ENCODE measurements at places on chromosomes 4 and X.

GRCh38 chrX:10507876-10508275 is 112.5 kb downstream of the MID1 start:
- DNase-seq, result no peak

GRCh38 chr4:113007151-113007550 is 42.3 kb upstream of the ANK2 start:
- DNase-seq, result no peak

GRCh38 chr4:123418351-123418931 is 21.8 kb downstream of the SPRY1 start:
- no peak for DNase-seq

GRCh38 chr4:98687876-98688275 is 29.5 kb upstream of the TSPAN5 start:
- DNase-seq, result no peak

DNA sequence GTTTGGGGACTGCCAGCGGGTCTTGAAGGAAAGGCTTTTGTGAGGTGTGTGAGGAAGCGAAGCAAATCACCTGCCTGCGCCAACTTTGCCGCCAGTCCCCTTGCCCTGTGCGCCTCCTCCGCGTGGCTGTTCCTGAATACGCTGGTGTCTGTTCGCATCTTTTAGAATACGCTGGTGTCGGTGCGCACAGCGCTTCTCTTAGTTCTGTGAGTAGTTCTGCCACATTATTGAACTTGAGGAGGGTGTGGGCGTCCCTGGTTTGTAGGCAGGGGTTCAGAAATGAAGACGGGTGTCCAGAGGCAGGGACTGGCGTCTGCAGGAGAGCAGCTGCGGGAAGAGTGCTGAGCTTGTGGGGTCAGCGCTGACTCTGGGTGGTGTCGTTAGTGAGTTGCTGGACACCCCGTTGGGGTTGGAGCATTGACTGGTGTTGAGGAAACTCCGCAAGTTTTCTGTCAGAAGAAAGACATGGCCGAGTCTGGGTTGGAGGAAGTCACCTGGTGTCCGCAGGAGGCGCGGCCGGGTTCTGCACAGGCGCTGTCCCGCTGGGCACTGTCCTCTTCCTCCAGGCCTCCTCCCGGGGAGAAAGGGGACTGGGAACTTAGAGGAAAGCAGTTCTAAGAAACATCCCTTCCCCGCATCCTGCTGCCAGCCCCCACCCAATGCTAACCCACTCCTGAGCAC is 930 bp downstream of the ZNF718 start:
- no peak for DNase-seq

GRCh38 chr4:108382751-108383150 is 214.0 kb upstream of the LEF1 start:
- DNase-seq, result no peak

GRCh38 chr4:10816571-10816970 is 132.0 kb upstream of the CLNK start:
- DNase-seq, result no peak

DNA sequence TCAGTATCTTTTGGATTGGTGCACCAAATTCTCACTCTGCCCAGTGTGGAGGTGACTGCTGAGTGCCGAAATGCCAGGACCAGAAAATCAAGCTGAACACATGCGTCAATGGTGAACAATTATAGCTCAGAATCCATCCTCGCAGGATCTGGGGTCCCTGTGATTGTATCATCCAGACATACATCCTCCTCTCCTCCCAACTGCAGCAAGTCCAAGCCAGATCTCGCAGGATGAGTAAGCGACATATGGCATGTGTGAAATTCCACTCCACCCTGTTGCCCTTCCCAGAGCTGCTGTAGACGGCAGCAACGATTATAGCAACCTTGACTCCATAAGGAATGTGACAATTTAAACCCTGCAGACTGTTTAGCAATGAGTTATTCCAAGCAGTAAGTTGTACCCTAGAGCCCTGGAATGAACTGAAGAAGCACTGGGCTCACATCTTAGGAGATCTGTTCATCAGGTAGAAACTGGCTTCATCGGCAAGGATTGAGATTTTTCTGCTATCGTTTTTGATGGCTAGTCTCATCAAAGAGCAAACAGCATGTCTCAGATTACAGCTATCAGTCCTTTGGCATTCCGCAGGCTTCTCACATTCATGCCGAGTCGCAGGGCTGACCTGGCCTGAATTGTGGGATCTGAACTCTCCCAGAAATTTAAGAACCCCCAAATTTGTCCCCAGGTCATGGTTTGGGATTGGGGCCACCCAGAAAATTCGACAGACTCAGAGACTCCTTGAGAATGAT is 35.5 kb upstream of the SORBS2 start:
- no peak for DNase-seq

- no peak for DNase-seq
These were observed 22.5 kb upstream of the FBXW7 start for GRCh38 chr4:152558396-152558795.

- no peak for DNase-seq
These were observed 8.8 kb upstream of the NKX6-1 start for GRCh38 chr4:84507941-84508340.

DNA sequence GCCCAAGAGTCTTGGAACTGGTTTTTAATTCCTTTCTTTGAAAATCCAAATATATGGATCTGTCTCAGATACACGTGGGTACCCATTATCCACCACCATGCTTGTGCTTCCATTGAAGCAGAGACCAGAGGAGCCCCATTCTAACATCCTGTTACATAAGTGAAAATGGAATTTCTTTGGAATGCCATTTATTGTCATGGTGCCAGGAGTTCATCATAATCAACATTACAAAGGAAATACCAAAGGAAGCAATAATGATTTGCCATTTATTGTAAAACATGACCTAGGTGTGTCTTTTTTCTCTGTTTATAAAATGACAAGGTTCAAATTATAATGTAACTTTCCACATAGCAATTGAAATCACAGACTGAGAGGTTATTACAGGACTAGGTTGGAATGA is 61.7 kb downstream of the PALLD start:
- no peak for DNase-seq

GRCh38 chr4:41124916-41125548 is 89.3 kb downstream of the APBB2 start:
- no peak for DNase-seq

DNA sequence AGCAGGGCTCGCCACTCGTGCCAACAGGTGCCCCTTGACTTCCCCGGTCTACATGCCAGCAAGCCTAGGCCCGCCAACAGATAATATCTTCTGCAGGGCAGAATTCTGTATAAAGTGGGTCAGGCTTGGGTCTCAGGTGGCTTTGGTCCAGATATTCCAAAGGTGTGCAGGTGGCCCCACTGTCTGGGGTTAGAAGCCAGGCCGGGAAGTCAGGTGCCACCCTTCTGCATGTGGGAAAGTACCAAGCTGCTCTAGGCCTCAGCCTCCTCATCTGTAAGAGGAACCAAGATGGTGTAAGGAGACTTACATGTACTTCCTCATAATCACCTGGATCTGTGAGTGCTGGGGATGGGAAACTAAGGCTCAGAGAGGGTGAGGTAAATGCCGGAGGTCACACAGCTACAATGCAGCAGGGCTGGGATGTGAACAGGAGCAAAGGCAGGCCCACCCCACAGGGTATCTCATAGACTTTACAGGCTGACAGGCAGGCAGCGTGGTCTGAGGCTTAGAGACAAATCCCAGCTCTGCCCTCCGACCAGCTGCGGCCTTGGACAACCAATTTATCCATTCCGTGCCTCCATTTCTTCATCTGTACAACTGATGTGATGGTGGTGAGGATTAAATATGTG is 35.9 kb downstream of the WDR1 start:
- peak; percentile 56 for DNase-seq

- no peak for DNase-seq
These were observed 376.7 kb upstream of the SMIM31 start for GRCh38 chr4:164377277-164377676.

DNA sequence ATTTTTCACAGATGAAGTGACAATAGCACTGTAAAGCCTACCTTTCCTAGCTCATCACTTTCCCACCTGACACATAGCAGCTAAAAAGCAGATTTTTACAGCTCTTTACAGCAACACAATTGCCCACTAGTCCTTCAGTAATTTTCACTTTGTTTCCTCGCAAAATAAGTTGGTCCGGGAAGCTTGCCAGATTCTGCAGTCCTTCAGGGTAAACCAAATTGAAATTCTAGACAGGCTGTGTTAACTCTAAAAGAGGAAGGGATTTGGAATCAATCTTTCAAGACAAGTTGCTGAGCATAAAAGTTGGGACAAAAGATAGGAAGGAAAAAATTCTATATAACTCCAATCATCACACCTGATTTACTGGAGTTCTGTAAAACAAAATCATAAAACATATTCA is 8.7 kb downstream of the C1QTNF7 start:
- no peak for DNase-seq

DNA sequence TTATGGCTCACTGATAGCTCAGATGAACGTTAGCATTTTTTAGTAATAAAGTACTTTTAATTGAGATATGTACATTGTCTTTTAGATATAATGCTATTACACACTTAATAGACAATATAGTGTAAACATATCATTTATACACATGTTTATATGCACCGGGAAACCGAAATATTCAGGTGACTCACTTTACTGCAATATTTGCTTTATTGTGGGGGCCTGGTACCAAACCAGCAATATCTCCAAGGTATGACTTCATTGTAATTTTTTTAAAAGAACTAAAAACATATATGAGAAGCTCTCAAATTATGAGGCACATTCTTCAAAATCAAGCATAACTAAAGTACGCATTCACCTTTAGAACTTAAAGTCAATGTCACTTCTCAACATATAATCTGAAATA is 231.2 kb upstream of the SLC7A11 start:
- DNase-seq, result no peak

DNA sequence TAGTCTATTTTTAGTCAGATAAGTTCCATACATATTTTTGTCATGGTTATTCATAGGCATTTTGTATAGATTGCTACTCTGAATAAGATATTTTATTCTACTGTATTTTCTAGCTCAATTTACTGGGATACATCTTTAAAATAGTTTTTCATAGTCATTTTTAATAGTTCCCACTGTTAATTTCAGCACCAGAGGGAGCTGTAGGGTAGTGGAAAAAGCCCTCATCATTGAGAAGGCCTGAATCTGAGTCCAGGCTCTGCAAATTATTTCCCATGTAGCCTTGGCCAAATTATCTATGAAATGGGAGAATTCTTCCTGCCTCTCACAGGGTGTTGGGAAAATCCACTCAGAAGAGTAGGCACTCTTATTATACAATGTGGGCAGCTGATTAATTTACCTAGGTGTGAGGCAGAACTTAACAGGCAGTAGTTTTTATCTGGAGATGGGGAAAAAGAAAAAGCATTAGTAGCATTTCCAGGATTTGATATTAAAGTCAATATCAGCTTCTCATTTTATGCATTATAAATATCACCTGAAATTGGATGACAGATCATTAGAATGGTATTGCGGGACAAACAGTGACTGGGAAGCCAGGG is 102.9 kb upstream of the PAQR3 start:
- DNase-seq, result no peak

DNA sequence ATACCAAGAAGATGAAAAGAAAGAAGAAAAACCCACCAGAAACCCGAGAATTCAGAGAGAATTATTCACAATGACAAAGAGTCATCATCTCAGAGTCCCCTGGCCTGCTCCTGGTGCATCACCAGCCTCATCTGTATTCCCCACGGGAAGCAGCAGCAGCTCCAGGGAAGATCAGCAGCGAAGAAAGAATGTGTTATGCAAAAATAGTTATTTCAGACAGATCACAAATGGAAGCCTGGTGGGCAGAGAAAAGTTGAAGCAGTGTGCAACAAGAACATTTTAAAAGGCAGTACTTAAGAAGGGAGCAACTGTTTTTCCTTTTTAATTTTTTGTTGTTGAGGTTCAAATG is 189.2 kb downstream of the PPP3CA start:
- DNase-seq, result no peak

DNA sequence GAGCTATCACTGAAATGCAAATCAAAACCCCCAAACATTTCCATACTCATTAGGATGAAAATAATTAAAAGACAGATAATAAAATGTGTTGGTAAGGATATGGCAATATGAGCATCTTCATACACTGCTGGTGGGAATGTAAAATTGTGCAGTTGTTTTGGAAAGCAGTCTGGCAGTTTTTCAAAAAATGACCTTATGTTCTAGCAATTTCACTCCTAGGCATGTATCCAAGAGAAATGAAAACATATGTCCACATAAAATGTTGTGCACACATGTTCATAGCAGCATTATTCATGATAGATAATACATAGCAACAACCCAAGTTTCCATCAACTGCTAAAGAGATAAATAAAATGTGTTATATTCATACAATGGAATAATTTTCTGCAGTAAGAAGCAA is 14.8 kb upstream of the GPRASP2 start:
- no peak for DNase-seq

- DNase-seq, result no peak
These were observed 84.8 kb downstream of the PAK3 start for GRCh38 chrX:111180750-111181240.

DNA sequence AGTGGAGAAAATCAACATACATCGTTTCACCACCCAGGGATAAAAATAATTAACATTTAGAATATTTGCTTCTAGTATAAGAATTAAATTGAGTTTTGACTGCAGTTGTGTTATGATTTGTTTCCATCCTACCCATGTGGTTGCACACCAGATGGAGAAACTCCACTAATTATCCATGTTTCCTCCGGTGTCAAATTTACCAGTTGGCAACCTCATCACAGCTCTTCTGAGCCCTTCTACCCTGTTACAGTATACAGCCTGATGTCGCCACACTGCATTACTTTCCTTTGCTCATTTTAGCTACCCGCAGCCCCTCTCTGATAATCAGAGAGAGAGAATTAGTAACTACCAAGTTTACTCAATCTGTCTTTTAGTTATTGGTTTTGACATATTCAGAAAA is 411.2 kb downstream of the DTHD1 start:
- no peak for DNase-seq

- no peak for DNase-seq
These were observed 579.7 kb downstream of the SPRY1 start for GRCh38 chr4:123976285-123976684.

DNA sequence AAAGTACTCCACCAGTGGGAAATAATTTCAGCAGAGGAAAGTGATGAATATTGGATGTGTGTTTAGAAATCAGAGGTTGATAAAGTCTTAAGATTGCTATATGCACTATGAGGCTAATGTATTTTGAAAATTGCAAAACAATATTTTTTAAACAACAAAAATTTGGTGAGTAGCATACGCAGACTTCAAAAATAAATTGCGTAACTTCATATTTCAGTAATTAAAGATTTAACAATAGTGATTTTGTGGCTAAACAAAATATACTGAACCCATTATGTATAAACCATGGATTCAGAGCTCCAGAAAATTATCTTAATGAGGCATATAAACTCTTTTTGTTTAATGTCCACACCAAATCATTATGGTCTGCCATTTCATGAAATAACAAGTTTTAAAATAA is 3.3 kb upstream of the TAPT1 start:
- no peak for DNase-seq

DNA sequence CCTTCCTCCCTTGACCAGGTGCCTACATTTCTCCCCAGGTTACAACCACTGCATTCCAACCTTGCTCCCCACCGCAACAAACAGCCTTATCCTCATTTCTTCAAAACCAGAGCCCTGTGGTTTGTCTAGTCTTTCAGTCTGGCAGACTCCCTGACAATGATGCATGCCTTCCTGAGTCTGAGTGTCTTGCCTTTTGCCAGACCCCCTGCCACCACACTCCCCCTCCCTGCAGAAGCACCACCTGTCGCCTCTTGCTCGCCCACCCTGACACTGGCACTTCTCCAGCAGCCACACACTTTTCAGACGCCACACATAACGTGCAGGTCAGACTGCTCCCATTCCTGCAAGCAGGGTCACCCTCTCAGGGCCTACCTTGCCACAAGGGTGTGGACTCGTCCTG is 349.2 kb upstream of the NOCT start:
- DNase-seq, result no peak

- no peak for DNase-seq
These were observed 44.4 kb upstream of the TMSB15B start for GRCh38 chrX:103918050-103918449.

Measured in suprapubic skin (tissue), 4 donors.